ENCODE measurements at places on chromosomes 7 and 10. TPM values are rescaled to one million over a fixed set of nuclear protein-coding genes. Genes with fewer than 3 reads are reported as not detected.

KCND2 gene
- total RNA-seq: not detected

ADARB2 gene
- total RNA-seq: not detected

SHTN1 gene
- total RNA-seq: not detected

NUDCD3 gene
- total RNA-seq: 84.1 TPM

SFTPA1 gene
- total RNA-seq: not detected

STAMBPL1 gene
- total RNA-seq: 38.5 TPM

DEPP1 gene
- not detected for total RNA-seq

ASB13 gene
- 12.2 TPM for total RNA-seq

HOXA3 gene
- 1.3 TPM for total RNA-seq

OR6B1 gene
- not detected for total RNA-seq

CLEC2L gene
- total RNA-seq: not detected

VAX1 gene
- not detected for total RNA-seq

COL28A1 gene
- 0.69 TPM for total RNA-seq

HOXA11 gene
- total RNA-seq: not detected

MOGAT3 gene
- not detected for total RNA-seq

SLC16A12 gene
- not detected for total RNA-seq

CTAGE8 gene
- total RNA-seq: not detected

ERVW-1 gene
- total RNA-seq: not detected

SPAM1 gene
- total RNA-seq: not detected

MYPN gene
- not detected for total RNA-seq

NDUFB8 gene
- 500 TPM for total RNA-seq

PALD1 gene
- 54.7 TPM for total RNA-seq

PDGFA gene
- 0.56 TPM for total RNA-seq

SAMD8 gene
- 18.8 TPM for total RNA-seq

HYCC1 gene
- total RNA-seq: 3.4 TPM

PRSS1 gene
- not detected for total RNA-seq

ATOH7 gene
- total RNA-seq: not detected

FOXP2 gene
- not detected for total RNA-seq

AOAH gene
- total RNA-seq: not detected

TWIST1 gene
- total RNA-seq: not detected

GIMAP6 gene
- total RNA-seq: not detected

CYP3A4 gene
- not detected for total RNA-seq

SFXN2 gene
- total RNA-seq: 10.2 TPM

DLG5 gene
- 0.43 TPM for total RNA-seq

CPXM2 gene
- not detected for total RNA-seq

SPACDR gene
- total RNA-seq: 1.5 TPM

CISD1 gene
- 74.1 TPM for total RNA-seq

HOXA6 gene
- 3.4 TPM for total RNA-seq

OSBPL3 gene
- total RNA-seq: 120 TPM

LDB3 gene
- total RNA-seq: 8.3 TPM

BPGM gene
- total RNA-seq: 4.2 TPM

INMT gene
- total RNA-seq: not detected

CLRN3 gene
- total RNA-seq: not detected

HSPA14 gene
- total RNA-seq: 34.8 TPM

SEPTIN14 gene
- not detected for total RNA-seq

CALCR gene
- not detected for total RNA-seq

BTBD16 gene
- total RNA-seq: not detected

TEX47 gene
- not detected for total RNA-seq

STEAP1 gene
- total RNA-seq: not detected

ASB10 gene
- total RNA-seq: not detected
